H9 (cell line): ENCODE measurements at places on chromosomes 4 and X. TPM values are rescaled to one million over a fixed set of nuclear protein-coding genes. Genes with fewer than 3 reads are reported as not detected.
A peak's percentile ranks its signal among the peaks of the same experiment; 100 is the strongest.

GRCh38 chr4:80448056-80448455 is 112.5 kb downstream of the CFAP299 start:
- DNase-seq = no peak

DNA sequence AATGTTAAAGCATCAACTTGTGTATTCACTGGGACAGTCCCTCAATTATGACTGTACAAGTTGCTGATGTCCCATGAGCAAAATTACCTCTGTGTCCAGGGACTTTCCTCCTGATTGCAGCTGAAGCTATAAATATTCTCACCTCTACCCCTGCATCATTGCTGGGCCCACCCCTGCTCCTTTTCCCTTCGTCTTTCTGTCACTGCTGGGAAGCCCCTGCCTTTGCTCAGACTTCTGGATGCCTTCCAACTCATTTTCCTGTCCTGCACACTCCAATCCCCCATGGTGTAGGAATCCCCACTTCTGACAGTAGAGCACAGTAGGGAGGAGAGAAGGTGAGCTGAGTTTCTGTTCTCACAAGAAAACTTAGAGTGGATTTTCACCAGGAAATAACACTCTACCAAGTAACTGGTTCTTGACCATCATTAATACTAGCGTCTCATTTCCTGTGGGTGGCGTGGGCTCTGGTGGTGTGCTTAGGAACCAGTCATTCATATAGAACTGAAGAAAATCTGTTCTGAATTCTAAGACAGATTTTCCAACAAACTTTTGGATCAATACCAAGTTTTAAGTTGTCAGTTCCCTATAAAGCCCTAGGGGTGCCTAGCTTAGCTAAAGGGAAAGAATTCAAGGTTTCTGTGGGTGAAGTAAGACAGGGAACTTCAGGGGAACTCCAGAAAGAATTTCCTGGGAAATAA is 136.2 kb upstream of the MED14 start:
- no peak for DNase-seq

IL21 gene
- total RNA-seq = not detected in 2 replicates

C4orf51 gene
- 2.7 and 6.0 TPM in 2 replicates for total RNA-seq

DNA sequence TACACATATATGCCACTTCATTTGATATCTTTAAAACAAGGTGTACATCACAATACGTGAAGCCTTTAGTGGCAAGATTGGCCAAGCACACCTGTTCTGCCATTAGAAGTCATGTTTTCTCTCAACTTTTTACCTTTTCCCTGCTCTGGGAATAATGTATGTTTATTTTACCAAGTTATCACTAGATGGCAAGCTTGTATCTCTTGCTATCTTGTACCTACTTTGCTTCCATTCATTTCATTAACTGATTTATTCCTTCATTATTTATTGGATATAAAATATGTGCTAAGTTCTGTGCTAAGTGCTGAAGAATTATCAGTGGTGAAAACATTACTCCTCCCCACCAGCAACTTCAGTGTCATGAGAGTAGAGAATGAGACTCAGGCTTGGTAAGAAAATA is 245.5 kb downstream of the ANK2 start:
- DNase-seq = no peak

CXorf49 gene
- total RNA-seq = not detected in 2 replicates

TEX11 gene
- total RNA-seq = 0.22 and 0.24 TPM in 2 replicates

DNA sequence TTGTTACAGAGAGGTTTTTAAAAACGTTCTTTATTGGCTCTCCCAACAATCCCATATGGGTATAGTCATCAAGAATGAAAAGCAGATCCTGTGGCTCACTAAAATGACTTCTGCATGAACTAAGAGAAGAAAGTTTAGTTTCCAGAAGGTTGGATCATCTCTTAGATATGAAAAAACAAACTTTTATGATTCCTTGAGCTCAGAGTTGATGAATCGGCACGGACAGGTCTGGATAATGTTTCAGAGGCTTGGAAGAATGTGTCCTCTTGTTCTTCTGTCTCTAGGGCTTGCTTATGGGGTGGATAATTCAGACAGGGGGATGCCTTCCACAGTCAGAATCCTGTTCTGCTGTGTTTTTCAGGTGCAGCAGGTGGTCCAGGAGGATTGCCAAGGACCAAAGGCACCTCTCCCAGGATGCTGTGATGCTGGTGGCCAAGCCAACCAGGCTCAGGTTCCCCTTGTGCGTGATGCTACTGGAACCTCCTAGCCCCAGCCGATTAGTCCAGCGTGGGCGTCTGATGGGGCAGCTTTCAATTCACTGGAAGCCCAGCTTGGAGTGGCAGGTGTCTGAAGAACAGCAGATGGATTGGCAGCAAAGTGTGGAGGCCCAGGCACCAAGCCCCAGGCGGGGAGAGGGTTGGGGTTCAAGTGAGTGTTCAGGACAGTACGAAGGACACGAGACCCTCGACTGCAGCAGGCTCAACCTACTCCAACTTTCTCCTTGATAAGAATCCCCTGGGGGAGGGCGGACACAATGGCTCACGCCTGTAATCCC is 30.3 kb downstream of the CCKAR start:
- DNase-seq = no peak

GRCh38 chr4:2071912-2072867 is 13.1 kb downstream of the NAT8L start:
- no peak for DNase-seq

DNA sequence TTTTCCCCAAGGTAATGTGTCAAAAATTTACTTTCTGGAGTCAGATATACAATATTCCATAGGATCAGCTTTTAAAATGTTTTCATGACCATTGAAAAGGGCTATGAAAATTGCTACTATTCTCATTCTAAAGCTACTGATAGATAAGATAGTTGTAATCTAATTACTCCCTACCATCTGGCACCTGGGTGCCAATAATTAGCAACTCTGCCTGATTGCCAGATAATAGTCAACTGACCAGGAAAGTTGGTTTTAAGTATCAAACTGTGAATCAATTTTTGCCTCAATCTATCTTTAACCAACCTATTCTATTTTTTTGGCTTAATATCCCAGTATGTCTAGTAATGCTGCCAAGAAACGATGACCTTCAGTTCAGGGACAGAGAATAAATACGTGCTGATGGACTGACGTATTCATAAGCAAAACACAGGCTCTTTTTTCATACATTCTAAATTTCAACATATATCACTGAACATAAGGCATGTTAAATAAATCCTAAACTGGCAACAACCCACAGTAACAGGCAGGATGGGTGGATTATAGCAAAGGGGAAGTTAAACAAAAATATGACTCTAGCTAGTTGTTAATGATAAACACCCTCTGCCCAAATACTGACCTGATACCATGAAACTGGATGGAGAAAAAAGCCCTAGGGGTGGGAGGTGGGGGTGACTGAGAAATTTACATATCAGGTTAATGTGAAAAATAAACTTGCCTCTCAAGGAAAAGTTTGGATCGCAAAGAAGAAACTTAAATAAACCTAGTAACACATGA is 18.2 kb downstream of the SH3RF1 start:
- DNase-seq = no peak

CSN1S1 gene
- not detected in 2 replicates for total RNA-seq

MAP9 gene
- total RNA-seq = 15.4 and 16.0 TPM in 2 replicates

ETDB gene
- not detected in 2 replicates for total RNA-seq

STK26 gene
- 95.8 and 99.2 TPM in 2 replicates for total RNA-seq

DNA sequence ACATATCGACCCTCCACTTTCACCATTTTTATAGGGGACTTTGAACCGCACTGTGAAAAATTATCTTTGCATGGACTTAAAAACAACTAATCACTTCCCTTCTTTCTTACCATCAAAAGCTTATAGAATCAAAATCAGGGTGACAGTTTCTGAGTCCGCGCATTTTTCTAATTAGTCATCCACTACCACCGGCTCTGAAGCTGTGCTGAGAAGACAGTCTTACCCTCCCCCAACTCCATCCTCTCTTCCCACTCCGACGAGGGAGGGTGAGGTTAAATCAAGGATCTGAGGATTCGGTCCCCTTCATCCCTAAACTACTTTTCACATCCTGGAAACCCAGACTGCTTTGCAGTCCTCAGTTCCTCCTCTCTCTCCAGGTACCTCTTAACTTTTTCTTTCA is 4.2 kb downstream of the DCTD start:
- DNase-seq = no peak

- DNase-seq = peak; percentile 56
Observed at GRCh38 chrX:25144043-25144940, 128.5 kb upstream of the ARX start.

GRCh38 chr4:112908511-112908910 is 140.9 kb upstream of the ANK2 start:
- DNase-seq = no peak

DNA sequence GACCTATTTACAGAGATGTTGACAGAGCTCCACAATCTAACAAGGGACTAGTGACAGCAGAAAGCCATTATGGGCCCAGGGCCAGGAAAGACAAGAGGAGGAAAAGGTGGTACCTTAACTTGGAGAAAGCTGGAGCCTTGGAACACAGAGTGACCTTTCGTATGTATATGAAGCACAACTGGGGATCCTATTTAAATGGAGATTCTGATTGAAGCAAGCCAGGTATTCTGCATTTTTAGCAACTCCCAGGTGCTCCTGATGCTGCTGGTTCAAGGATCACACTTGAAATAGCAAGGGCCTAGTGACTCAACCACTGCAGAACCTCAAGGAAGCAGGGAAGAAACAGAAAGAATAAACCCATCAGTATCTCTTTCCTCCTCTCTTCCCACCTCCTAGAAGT is 99.4 kb downstream of the TMEM47 start:
- peak; percentile 85 for DNase-seq

CLCN4 gene
- total RNA-seq = 4.7 and 6.9 TPM in 2 replicates

- DNase-seq = no peak
Observed at GRCh38 chrX:18792828-18793227, 85.4 kb downstream of the PPEF1 start.

- DNase-seq = no peak
Observed at GRCh38 chr4:24175707-24176106, 285.9 kb upstream of the PPARGC1A start.

DNA sequence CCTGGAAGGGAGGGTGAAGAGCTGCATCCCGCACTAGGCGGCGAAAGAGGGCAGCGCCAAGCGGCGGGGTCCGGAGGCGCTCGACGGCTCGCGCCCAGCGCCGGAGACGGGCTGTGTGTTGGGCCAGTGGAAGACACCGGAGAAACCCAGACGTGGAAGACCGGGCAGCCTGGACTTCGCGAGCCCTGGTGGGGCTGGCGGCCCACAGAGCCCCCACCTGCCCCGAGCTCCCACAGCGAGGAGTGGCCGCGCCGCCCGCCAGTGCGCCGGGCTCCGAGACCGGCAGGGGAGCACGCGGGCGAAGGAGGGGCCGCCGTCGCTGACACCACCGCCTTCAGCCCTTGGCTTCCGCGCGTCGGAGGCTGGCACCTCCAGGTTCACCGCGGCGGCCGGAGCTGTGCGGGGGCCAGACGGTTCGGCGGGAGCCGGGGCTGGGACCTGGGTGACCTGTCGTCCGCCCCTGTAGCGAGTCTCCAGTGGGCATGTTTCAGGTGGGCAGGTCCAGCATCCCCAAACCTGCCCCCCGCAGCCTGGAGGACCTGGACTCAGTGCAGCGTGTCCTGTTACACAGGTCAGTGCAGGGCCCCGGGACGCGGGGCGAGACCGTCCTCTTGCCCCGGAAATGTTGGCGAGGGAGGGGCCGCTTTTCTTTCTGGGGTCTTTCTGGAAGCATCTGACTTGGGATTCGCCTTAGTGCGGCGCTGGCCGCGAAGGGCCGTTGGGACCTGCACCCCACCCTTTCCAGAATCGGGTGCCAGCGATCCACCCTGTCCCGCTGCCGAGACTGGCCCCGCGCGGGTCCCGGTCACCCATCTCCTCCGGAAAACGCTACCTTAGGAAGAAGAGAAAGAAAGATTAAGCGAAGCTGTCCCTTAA is 9.6 kb upstream of the INTU start:
- DNase-seq = peak; percentile 86

- DNase-seq = peak; percentile 77
Observed at GRCh38 chr4:47122592-47123291, 91.4 kb downstream of the GABRB1 start.

BBS7 gene
- 26.2 and 28.5 TPM in 2 replicates for total RNA-seq

GRCh38 chr4:69214716-69215115 is at the start of gene UGT2B11:
Gene UGT2B11, minus strand, starts transcription at chr4:69214748. Its CDS starts 26 bp downstream, at chr4:69214722.
- no peak for DNase-seq

TKTL1 gene
- not detected in 2 replicates for total RNA-seq

ASMT gene
- 1.0 and 1.4 TPM in 2 replicates for total RNA-seq

DNA sequence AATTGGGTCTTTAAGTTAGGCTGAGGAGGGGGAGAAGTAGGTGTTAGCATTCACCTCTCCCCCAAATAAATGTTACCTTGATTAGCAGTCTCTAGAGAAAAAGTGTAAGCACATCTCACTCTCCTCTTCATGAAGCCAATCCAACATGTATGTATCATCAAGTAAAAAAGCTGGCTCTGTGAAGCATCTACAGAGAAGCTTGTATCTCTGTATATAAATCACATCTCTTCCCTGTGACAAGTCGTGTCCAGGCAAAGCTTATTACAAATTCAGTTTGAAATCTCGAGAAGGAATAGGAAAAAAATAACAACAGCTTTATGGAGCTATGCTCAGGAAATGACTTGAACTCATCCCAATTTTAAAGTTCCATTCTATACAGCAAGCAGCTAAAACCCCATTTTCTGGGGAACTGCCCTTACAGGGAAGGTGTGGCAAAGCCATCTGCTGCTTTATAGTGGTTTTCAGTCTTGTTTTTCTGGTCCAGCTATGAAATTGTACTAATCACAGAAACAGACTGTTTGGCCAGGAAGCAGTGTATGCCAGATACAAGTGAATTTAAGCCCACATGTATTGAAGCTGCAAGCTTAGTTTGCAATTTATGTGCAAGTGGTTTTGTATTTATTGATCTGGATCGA is 313.3 kb upstream of the NOCT start:
- DNase-seq = no peak

DNA sequence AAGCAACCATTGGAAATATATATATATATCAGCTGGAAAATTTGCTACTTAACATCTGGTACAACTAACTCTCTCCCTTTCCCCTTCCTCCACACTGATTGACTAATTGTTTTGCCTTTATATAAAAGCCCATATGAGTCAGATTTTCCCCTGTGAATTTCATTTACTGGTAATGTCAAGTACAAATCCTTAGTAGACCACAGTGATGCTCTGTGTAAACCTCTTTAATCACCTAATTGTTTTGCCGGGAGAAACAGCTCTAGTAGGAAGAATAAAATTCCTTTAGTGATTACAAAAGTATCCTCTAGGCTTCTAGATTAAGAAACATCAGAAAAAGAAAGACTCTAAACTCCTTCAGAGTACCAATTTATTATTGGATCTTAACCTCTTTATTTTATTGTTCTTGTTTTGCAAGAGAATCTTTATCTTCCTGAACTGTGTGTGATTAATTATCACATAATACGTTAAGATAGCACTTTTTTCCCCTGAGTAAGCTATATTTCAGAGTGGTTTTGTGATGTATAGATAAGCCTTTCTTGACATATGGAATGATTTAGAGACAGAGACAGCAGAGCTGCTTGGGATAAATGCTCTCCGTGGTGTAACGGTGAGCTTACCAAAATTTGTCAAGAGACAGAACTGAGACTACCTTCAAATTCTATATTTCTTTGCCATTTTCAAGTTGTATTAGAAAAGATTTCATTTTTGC is 1606.4 kb upstream of the TENM3 start:
- DNase-seq = no peak

DNA sequence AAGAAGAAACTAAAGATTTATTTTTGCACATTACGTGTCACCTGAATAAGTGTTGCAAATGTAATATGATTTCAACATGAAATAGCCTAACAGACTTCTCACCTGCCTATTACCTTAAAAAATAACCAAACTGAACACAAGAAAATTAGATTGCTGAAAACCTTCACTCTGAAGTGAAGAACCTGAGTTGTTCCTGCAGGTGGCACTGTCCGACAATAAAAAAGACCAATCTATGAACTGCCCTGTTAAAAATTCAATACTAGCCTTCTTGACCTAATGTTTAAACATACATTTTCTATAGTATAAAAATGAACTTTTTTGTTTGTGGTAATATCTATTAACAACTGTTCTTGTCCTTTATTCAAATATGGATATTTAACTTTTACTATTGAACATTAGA is 69.2 kb upstream of the PNPLA4 start:
- DNase-seq = no peak

ANKRD50 gene
- 27.3 and 30.1 TPM in 2 replicates for total RNA-seq

TCEAL6 gene
- total RNA-seq = not detected in 2 replicates
